ENCODE measurements at places on chromosomes 2 and 18.

- DNase-seq: no peak
These were observed 104.7 kb downstream of the ALK start for GRCh38 chr2:29816651-29817050.

- no peak for DNase-seq
These were observed 79.6 kb downstream of the GORASP2 start for GRCh38 chr2:171008550-171009205.

DNA sequence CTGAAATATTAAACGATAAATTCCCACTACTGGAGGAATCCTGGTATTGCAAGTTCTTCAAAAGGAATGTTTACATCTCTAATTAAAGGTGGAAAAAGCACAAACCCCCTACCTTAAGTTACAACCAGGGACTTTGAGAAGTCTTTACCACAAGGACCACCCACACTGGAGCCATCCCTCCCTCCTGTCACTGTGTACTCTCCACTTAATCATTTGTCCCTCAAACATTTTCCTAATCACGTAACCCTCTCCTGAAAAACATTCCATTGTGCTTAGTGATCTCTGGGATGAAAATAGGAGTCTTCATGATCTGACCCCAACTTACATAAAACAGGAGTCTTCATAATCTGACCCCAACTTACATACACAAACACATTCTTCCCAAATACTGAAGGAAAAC is 85.7 kb downstream of the SUCLG1 start:
- DNase-seq: no peak

GRCh38 chr2:103132536-103133217 is 370.8 kb downstream of the TMEM182 start:
- no peak for DNase-seq

DNA sequence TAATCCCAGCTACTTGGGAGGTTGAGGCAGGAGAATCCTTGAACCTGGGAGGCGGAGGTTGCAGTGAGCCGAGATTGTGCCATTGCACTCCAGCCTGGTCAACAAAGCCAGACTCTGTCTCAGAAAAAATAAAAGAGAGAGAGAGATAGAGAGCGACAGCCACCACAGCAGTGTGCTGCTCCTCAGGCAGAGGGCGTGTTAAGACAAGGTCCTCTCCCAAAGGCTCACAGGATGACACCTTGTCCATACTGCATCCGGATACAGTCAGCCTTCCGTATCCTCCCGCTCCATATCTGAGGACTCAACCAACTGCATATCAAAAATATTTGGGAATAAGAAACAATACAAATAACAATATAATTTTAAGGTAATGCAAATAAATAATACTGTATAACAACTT is 20.1 kb downstream of the ARL4C start:
- DNase-seq: no peak

DNA sequence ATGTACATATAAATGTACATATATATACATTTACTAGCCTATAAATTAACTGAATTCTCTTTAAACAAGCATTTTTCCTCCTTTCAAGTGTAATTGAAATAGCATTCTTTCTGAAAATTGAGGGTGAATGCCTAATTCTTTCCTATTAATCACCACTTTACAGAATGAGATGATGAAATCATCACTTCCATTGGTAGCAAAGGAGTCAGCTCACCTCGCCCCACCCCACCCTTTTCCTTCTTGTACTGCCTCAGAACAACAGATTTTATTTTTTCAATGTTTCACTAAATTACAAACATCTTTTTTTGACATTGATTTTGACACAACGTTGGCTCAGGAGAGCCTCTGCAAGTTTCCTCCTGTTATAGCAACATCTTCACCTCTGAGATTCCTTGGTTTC is 181.9 kb upstream of the CDH7 start:
- DNase-seq: no peak

DNA sequence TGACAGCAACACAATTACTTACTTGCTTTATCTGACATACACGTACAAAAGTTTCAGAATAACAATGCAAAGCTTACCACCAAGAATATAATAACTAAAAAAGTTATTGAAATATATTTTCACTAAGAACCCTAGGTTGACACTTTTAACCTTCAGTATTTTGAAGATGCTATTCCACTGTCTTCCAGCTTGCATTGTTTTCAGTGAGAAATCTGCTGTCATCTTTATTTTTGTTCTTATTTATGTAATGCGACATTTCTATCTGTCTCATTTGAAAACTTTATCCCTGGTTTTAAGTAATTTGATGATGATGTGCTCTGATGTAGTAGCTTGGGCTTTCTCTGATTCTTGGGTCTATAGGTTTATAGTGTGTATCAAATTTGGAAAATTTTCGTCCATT is 165.0 kb upstream of the SMIM21 start:
- DNase-seq: no peak

GRCh38 chr2:10402062-10402585 is 46.0 kb downstream of the ODC1 start:
- DNase-seq: no peak

GRCh38 chr2:25664183-25664964 is 9.0 kb downstream of the DTNB start:
- peak; percentile 37 for DNase-seq

DNA sequence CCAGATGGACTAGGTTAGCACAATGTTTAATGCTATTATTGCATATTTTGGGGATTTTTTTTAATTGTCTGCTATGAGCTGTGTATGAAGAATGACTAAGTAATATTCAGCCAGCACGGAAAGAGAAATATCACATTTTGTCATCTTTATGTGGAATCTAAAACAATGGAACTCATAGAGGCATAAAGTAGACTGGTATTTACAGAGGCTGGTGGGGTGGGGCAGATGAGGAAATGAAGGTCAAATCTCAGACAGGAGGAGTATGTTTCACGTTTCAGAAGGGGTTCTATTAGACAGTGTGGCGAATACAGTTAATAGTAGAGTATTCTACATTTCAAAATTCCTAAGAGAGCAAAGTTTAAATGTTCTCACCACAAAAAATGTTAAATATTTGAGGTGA is 4.7 kb downstream of the CDH19 start:
- DNase-seq: no peak

DNA sequence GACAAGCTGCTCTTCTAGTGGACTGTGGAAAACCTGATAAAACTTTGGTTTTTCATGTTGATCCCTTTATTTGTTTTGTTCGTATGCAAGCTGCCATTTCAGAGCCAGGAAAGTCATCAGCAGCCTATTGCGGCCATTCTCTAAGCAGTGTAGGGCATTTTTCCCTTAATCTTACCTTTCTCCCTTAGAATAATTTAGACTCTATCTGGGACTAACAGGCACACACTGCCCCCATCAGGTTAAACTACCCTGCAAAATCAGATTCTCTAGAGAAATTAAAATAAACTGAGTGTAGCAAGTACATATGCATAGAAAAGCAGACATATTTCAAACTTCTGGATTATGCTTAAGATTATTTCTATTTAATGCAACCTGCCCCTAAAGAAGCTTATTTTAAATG is 347.5 kb downstream of the METTL4 start:
- DNase-seq: no peak

- no peak for DNase-seq
These were observed 50.0 kb downstream of the TTC39C start for GRCh38 chr18:24064391-24065100.

DNA sequence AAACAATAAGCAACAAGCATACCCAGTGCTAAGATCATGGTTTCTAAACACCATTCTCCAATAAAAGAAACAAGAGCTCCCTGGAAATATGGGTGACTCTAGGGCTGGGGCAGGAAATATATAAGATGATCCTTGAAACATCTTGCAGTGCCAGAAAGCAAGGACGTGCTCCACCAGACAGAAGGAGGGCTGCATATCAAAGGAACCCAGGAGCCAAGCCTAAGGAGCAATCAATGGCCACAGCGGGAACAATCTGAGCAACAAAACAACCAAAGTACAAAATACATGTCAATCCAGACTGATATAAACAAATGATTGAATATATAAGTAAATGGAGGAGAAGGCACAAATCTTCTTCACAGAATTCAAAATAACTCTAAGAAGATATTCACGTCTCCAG is 10.1 kb downstream of the SPIRE1 start:
- no peak for DNase-seq

DNA sequence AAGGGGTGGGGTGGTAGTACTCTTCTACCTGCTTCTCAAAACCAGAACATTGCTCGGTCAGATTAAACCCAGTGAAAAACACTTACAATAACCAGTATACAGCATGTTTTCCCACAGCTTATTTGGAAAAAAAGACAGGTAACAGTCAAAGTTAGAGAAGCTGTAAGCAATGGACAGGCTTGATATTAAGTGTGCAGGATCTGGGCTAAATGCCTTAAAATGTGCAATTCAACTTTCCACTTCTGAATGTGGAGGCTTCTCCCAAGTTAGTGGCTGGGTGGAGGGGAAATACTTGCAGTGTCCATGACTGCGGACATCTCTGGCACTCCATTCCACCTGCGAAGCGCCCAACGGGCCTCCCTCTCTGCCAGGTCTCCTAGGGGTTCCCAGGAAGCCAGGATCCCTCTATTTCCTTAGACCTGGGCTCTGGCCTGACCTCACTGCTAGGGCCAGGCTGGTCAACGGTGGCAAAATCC is 5.3 kb downstream of the ZEB2 start:
- no peak for DNase-seq

- DNase-seq: no peak
These were observed 564.7 kb downstream of the TNS1 start for GRCh38 chr2:217438136-217438535.

DNA sequence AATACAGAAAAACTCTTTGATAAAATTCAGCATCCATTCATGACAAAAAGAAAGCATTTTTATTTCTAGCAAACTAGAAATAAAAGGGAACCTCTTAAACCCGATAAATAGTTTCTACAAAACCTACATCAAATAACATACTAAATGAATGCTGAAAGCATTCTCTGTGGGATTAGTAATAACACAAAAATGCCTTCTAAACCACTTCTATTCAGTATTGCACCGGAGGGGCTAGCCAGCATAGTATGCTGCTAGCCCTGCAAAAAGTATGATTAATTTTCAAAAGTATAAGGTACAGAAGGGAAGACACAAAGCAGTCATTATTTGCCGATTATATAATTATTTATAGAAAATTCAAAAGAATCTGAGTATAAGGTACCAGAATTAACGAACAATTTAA is 145.2 kb downstream of the DTNB start:
- no peak for DNase-seq

DNA sequence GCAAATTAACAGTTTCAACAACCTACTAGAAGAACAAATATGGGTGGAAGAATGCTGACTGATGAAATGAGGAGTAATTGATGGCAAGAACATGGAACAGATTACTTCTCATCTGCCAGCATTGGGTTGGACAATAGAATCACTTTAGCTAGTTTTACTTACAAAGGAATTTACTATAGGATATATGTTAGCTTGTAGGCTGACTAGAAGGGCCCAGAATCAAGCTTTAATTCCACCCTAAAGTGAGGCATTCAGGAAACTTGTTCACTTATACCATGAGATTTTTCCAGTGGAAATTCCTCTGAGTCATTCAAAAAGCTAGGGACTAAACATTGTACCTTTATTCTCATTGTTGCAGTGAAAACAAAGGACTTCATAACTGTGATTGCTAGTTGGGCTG is 5.0 kb upstream of the ZSWIM2 start:
- no peak for DNase-seq

DNA sequence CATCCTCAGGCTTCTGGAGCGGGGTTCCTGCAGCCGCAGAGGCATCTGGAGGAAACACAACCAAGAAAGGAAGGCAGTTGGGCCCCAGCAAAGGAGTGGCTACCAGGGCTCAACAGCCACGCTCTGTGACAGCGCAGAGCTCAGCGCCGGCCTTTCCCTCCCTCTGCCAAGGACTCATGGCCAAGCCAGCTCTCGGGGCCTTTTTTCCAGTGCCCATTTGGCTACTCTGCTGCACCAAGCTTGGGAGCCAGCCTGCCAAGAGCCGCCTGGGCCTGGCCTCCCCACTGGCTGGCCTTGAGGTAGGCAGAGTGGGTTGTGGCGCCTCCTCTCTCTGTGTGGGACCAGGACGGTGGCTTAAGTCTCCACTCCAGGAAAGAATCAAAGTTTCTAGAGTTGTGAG is 7.2 kb upstream of the CCDC74A start:
- no peak for DNase-seq

DNA sequence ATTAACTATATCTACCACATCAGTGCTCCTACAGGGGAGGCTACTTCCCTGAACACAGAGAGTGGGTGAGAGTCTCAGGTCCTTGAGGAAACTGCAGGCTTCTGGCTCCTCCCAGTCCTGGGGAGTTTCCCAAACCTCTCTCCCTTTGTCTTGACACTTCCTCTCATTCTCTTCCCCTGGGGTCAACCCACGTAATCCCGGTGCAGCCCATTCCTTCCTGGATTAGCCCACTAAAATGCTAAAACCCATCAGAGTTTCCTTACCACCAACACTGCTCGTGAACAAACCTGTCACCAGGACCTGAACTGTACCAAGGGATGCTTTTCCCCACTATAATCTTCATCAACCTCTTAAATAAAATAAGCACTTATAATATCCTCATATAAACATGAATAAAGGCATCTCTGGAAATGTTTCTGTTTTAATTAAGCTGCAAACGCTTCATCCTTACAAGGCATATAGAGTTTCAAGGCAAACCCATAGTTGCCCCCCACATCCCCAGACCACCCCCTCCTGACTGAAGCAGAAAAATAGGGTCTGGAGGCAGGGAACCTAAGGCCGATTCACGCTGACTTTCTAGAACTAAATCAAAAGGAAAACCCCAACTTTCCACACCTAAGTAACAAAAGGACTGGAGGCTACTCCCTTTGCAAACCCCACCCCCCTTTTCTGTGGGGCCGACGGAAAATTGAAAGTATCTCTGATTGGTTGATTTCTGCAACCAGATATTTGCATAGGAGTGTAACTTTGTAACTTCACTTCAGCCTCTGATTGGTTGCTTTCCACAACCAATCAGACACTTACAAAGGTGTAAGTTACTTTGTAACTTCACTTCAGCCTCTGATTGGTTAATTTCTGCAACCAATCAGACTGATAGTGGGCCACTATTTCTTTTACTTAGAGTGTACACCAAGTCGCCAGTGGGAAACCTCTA is 19.0 kb downstream of the TMSB10 start:
- DNase-seq: peak; percentile 53

DNA sequence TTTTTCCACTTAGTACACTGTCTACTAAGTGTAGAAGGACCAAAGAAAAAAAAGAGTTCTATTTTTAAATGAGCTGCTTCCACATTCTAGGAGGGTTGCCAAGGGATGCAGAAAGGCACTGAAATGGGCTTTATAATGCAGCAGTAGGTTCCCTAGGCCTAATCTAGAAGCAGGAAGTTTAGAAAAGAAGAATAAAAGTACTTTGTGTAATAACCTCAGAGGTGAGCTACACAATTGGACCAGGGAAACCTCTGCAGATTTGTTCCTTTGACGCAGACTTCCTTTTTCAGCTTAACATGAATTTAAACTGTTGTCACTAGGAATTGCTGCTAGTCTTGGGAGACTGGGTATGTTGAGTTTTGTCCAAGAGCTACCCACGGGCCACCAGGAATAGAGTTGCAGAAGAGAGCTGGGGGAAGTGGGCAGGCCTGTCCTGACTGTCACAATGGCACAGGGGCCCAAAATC is 34.6 kb upstream of the RAB1A start:
- DNase-seq: no peak

DNA sequence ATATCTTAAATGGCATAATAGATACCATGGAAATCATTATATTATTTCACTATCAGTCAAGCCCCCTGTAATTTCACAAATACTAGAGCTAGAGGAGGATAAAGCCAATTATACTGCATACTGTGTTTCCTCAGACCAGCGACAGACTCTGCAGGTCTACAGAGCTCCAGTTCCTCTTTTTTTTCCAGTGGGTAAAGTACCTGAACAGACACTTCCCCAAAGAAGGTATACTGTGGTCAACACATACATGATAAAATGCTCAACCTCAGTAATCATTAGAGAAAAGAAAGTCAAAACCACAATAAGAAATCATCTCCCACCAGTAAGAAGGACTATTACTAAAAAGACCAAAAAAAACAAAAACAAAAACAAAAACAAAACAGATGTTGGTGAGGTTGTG is 44.6 kb downstream of the SCN7A start:
- DNase-seq: no peak

All from CD4-positive, alpha-beta T cell treated with Interleukin-17A for 4 hours (primary cell).